ENCODE measurements at places on chromosomes 1 and 21.

DNA sequence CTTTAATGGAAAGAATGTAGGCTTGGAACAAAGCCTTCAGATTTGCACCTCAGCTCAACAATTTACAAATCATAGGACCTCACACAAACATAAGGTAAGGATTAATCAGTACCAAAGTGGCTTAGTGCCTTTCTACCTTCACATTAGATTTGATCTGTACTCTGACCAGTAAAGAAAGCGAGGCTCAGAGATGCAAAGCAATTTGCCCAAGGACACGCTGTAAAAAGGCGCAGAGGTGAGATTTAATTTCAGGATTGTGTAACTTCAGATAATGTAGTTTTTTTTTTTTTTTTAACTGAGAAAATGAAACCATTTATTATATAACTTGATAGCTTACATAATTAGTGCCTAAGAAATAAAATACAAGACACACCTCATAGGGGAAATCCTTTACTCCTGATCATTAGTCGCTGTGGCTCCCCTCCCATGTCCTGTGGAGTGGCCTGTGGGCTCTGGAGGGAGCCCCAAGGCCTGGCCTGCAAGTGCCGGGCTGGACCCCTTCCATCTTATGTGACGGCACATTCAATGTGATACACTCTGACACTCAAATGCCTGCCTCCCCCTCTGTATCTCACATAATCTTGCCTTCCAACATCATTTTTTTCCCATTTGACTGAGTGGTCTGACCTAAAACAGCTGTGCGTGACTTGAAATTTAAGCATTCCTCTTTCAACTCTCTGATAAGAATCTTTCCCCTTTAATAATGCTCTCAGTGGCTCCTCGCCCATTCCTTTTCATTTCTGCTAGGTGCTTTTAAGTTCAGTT lies 426.5 kb upstream of the DAB1 start:
- no peak for DNase-seq

DNA sequence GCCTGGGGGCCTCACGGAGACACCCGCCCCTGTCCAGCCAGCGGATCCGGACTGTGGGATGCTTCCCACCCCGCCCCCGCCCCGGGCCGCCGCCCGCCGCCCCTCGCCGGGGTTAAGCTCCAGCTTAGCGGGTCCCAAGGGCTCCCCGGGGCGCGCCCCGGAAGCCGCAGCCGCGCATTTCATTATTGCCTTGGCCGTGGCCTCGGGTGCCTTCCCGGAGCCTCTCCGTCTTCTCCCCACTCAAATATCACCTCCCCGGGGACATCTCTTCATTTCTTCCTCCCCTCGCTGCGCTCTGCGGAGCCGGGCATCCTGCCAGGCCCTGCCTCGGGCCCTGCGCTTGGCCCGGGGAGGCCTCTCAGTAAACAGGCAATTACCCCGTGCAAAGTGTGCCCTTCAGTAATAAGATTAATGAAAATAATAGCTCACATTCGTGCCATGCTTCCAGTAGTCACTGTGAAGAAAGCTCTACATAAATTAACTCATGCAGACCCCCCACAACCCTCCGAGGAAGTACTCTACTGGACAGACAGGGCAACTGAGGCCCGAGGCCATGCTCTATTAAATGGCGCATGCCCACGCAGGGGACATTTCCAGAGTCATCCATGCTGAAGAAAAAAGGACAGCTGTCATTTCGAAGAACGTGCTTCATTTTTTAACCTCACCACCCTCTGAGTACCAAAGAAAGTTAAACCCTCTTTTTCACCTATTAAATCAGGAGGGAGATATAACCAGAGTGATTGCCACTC lies 49.9 kb upstream of the LAPTM5 start:
- DNase-seq, result peak; percentile 45

GRCh38 chr1:27429029-27429425 lies 36.6 kb downstream of the GPR3 start:
- no peak for DNase-seq

- DNase-seq, result peak; percentile 38
These were observed 59.1 kb downstream of the NFIA start for GRCh38 chr1:61141288-61142042.

GRCh38 chr1:212671342-212672031 lies 28.2 kb downstream of the BATF3 start:
- peak; percentile 65 for DNase-seq

DNA sequence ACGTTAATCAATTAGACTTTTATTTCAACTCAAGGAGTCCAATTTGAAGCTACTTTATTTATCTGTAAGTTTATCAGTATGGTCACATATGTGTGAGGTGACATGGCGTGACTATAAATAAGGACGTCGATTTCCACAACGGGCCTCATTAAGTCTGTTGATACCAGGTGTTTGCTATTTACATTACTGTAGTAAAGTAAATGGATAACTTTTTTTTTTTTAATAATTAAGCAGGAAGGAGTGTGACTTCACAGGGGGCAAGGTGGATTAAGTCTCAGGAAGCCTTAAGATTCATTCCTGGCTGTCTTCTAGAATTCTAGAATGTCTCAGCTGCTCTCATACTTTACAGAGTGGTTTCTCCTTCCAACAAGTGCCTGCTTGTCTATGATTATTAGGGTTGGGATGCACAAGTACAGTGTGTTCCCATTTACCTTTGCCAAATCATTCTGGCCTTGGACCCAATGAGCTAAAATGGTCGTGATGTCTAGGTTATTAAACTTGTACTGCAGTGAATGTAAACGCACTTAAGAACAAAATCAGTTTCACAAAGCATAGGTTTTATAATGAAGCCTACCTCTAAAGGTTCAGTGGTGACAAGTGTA lies 15.5 kb downstream of the MAP3K7CL start:
- no peak for DNase-seq

- DNase-seq, result no peak
These were observed 66.2 kb downstream of the S1PR1 start for GRCh38 chr1:101302831-101303511.

DNA sequence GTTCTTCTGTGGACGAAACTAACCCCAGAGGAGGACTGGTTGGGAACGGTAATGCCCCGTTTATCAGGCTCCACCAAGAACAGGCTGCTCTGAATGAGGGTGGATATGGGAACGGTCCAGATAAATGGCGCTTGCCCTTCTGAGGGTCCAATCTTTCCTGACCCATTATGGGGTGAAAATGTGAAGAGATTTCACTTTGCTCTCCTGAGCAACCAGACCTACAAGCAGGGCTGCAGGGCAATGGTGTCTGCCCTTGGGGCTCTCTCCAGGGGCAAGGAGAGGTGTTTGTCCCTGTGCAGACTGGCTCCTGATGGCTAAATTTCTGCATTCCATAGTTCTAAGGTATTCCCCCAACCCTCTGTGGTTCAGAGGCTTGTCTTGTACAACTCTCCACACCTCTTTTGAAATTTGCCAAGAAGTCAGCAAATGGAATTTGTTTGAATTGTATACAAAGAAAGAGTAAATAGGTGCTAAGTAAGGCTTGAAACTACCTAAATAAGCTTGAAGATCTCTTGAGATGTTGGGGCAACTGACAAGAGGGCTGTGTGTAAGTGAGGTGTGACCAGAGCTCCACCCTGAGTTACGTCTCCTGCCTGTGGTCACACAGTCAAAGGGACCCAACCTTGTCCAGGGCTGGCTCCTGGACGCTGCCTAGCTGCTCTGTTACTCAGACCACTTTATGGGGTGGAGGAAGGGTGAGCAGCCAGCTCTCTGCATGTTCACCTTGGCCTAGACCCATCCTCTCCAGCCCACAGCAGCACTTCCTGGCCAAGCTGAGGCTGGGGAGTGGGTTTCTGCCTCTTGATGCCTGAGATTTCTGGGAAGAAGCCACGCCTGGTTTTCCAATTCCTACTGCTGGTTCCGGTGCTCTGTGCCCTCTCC lies 24.8 kb downstream of the SLC2A1 start:
- DNase-seq, result no peak

DNA sequence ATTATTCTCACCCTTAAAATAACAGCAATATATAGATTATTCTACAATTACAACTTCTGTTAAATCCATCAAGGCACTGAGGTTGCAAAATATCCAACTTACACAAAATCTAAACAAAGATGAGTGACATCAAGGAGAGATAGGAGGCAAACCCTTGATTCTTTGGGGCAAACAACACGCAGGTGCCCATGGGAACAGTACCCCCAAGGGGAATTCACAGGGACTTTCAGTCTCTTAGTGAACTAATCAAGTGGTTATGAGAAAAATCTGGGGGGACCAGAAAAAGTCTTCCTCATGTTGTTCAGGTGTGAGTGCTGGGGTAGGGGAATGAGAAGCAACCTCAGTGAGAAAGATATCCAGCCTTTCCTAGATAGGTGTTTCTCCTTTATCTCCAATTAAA lies 1107.9 kb downstream of the PLA2G4A start:
- no peak for DNase-seq

DNA sequence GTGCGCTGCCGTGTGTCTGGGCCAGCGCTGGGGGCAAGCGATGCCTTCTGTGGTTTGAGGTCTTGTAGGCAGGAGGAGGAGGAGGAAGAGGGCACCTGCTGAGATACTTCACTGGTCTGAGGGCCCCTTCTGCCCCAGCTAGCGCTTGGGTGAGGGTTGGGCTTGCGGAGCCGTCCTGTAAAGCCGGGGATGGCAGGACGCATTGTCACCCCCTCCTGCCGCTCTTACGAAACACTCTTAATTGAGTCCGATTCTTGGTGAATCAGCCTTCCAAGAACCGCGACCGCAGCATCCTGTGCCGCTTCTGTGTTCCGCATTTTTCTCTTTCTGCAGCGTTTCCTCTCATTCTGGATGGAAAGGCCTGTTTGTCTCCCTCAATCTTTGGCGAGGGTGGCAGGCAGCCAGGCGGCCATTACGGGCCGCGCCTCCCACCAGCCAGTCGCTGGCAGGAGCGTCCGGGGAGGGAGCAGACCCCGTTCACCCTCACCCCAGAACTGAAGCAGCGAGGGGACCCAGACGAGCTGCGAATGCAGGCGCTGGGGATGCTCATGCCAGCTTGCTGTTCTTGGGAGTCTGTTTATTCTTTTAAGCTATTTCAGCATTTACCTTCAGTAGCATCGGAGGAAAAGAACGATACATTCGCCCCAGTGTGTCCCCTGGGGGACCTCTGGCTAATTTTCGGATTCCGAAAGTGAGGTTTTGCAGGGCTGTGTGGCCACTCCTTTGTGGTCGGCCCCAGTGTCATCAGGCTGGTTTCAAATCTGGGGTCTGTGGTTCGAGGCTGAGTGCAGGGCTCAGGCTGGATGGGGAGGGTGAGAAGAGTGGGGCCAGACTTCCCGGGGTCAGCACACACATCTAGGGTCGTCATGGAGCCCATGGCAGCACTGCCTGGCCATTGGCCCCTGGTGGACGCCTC lies 62.7 kb downstream of the SKI start:
- DNase-seq, result no peak

DNA sequence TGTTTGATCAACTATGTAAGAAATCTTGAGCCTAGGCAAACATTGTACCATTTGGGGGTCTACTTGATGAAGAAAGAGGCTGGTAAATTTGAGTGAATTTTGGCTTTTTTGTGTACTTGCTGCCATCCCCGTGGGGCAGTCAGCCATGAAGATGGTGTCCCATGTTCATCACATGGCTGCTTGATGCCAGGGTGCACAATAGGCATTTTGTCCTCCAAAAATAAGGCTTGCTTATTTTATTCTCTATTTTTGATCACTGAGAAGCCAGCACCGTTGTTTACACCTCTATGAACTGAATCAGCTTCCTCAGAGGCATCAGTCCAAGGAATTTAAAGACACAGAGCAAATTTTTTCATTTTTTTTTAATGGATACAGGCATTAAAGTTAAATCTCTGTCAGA lies 1195.7 kb downstream of the AMY1C start:
- no peak for DNase-seq

GRCh38 chr1:167795810-167796740 lies 74.3 kb downstream of the MPZL1 start:
- DNase-seq, result peak; percentile 66

- DNase-seq, result no peak
These were observed 15.4 kb downstream of the AHDC1 start for GRCh38 chr1:27588256-27589232.
